Iris pigment epithelial cell (primary cell): ENCODE measurements at places on chromosomes 7 and 10.

DNA sequence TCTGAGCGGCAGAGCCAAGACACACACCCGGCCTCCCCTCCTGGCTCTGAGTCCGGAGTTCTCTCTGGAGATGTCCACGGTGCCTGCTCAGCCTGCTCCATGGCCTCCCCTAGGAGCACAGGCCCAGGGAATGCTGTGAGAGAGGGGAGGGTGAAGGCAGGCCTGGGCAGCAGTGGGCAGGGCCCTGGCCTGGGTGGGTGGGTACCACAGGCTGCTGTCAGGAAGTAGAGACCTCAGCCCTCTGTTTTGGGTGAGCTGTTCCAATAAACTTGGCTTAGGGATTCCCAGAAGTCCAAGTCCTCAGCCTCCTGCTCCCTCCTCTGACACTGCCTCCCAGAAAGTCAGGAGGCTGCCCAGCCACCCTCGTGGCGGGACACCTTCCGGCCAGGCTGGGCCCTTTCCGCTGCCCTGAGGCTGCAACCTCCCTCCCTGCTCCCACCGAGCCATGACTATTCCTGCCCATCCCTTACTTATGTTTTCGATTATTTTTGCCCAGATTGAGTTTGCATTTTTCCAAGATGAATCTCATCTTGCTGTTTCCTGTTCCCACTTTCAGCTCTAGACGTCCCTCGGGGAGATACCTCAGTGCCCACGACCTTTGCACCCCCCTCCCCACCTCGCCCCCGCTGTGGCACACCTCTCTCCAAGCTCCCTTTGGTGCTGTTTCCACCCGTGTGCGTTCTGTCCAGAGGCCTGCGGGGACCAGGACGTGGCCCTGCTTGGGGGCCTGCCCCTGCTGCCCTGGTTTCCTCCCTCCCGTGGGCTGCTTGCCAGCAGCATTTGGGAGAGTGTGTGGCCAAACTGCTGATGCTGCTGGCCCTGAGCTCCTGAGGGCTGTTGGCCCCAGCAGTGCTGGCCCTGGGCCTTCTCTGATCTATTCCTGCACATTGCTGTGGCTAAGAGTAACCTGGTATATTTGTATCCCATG, 5.8 kb upstream of the POLM start:
- peak; percentile 55 for DNase-seq

- no peak for DNase-seq
Observed at GRCh38 chr10:7038416-7038815, 372.4 kb downstream of the SFMBT2 start.

GRCh38 chr10:35208949-35209613, 82.4 kb downstream of the CREM start:
- no peak for DNase-seq

- no peak for DNase-seq
Observed at GRCh38 chr7:112064627-112065385, 141.4 kb downstream of the DOCK4 start.

DNA sequence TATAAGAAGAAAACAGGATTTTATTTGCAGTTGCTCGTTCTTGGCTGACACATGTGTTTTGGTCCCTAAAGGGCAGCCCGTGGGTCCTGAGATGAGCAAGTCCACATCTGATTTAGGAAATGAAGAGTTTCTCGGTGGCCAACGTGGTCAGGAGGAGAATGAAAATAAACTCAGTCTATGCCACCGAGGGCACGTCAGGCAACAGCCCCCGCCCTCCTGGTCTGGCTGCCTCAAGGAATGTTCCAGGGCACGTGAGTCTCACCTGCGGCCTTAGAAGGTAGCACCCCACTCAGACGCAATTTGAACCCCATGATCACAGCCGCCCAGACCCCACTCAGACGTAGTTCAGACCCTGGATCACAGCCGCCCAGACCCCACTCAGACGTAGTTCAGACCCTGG, 197.2 kb downstream of the ADARB2 start:
- DNase-seq = no peak

DNA sequence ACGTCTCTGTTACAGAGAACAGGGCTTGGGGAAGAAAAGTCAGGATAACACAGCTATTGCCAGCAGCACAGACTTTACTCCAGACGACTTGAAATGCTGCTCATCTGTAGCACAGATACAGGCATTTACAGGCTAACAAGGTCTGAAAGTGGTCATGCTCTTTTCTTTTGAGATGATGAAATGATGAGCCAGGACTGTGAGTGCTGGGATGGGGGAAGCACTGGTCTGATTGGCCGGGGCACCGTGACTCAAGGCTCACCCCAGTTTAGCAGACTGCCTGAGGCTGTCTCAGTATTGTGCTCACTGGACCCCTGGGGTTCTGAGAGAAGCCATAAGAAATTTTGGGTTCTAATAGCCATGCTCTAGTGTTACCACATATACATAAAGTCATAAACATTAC, 12.4 kb downstream of the SMKR1 start:
- DNase-seq = peak; percentile 63
